ENCODE measurements at places on chromosomes 1 and 21.

GRCh38 chr1:58779059-58779754, 4.6 kb downstream of the JUN start:
- no peaks in the 10 kb centered on the region for H3K4me1 ChIP-seq
- H3K4me3 ChIP-seq, result no peak overlapping the region
- H3K36me3 ChIP-seq, result no peaks in the 10 kb centered on the region
- DNase-seq, result no peak
- no peaks in the 10 kb centered on the region for H3K27me3 ChIP-seq

DNA sequence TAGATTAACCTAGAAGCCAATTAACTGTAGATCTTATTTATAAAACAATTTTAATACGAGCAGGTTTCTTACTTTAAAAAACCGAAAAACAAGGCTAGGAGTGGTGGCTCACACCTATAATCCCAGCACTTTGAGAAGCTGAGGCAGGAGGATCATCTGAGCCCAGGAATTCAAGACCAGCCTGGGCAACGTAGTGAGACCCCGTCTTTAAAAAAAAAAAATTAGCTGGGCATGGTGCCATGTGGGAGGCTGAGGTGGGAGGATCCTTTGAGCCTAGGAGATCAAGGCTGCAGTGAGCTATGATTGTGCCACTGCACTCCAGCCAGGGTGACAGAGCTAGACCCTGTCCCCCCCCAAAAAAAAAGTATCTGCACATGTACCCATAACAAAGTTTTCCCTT, 89.3 kb upstream of the QSOX1 start:
- no peak overlapping the region for H3K4me3 ChIP-seq
- H3K36me3 ChIP-seq, result peaks cover 20% of the 10 kb centered on the region
- DNase-seq, result no peak
- no peaks in the 10 kb centered on the region for H3K27me3 ChIP-seq
- no peak overlapping the region for H3K27ac ChIP-seq

DNA sequence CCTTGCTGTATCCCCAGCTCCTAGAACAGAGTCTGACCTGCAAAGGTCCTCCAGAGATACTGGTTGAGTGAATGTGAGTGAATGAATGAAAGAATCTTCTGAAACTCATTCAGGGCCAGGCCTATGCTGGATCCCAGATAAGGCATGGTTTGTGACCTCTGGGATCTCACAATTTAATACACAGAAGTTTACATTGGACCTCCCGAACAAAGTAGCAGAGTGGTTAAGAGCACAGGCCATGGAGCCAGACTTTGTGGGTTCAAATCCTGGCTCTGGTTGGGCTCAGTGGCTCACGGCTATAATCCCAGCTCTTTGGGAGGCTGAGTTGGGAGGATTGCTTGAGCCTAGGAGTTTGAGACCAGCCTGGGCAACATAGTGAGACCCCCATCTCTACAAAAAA, 50.8 kb upstream of the CTPS1 start:
- no peaks in the 10 kb centered on the region for H3K27me3 ChIP-seq
- no peaks in the 10 kb centered on the region for H3K36me3 ChIP-seq
- H3K4me3 ChIP-seq, result no peak overlapping the region
- DNase-seq, result no peak
- H3K4me1 ChIP-seq, result peaks cover 6% of the 10 kb centered on the region
- H3K27ac ChIP-seq, result no peak overlapping the region

GRCh38 chr1:52552236-52552504, 722 bp downstream of the TUT4 start:
- H3K27me3 ChIP-seq, result no peaks in the 10 kb centered on the region
- peak; percentile 8 for DNase-seq
- peaks cover 18% of the 10 kb centered on the region for H3K4me1 ChIP-seq
- peak overlapping the region; percentile 85 for H3K4me3 ChIP-seq
- H3K27ac ChIP-seq, result peak overlapping the region; percentile 92
- H3K36me3 ChIP-seq, result no peaks in the 10 kb centered on the region

- H3K4me3 ChIP-seq, result no peak overlapping the region
- peak overlapping the region; percentile 88 for H3K27ac ChIP-seq
- peaks cover 70% of the 10 kb centered on the region for H3K4me1 ChIP-seq
- H3K27me3 ChIP-seq, result no peaks in the 10 kb centered on the region
Measured at GRCh38 chr1:19432943-19433718, 52.2 kb downstream of the CAPZB start.

DNA sequence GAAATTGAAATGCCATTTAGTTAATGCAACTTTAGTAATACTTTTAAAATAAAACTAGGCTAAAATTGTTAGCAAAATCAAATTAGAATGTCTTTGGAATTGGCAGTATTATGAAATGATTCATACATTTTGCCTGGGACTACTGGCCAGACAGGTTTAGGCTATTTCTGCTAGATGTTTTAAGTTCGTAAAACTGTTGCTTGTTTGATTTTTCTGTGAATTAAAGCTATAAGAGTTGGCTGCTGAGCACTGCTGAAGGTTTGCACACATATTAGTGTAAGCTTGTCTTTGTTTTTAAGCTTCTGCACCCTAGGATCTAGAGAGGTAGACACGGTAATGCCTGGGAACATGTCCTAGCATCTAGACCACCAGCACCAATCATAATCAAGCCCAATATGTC, 1094.6 kb upstream of the ADGRL4 start:
- no peaks in the 10 kb centered on the region for H3K4me1 ChIP-seq
- H3K36me3 ChIP-seq, result no peaks in the 10 kb centered on the region
- H3K27ac ChIP-seq, result no peak overlapping the region
- no peak overlapping the region for H3K4me3 ChIP-seq
- H3K27me3 ChIP-seq, result no peaks in the 10 kb centered on the region
- DNase-seq, result no peak

DNA sequence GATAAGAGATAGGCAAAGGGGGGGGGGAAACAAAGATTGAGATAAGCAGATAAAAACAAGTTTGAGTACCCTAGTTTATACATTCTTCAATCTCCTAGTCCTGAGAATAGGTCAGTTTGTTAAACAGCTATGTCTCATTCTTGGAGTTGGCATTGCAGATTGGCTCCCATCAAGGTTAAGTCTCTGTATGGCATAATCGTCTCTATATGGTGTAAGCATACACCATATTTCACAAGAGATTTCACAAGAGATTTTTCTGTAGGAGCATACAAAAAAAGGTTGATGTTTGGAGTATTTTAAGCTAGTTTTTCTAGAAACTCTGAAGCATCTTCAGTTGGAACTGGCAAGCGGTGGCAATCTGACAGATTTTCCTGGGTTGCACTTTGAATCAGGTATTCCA, 35.8 kb downstream of the NCAM2 start:
- no peak overlapping the region for H3K4me3 ChIP-seq
- no peaks in the 10 kb centered on the region for H3K36me3 ChIP-seq
- H3K27ac ChIP-seq, result no peak overlapping the region
- no peaks in the 10 kb centered on the region for H3K27me3 ChIP-seq

DNA sequence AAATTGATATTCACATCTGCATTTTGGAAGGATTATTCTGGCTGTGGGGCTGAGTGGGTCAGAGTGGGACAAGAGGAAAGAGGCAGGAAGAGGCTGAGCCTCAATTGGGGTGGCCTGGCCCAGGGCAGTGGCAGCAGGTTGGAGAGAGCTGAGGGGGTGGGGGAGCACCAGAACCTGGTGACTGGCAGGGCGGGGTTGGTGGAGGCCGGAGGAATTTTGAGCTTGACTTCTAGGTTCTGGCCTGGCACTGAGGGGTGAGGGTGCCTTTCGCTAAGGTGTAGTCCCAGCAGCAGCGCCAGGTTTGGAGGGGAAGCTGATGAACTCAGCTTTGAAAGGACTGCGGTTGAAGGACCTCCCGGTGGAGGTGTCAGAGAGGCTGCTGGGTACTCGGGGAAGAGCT, 33.6 kb upstream of the KDM4A start:
- no peak overlapping the region for H3K4me3 ChIP-seq
- DNase-seq, result no peak
- H3K27ac ChIP-seq, result no peak overlapping the region
- H3K27me3 ChIP-seq, result no peaks in the 10 kb centered on the region

DNA sequence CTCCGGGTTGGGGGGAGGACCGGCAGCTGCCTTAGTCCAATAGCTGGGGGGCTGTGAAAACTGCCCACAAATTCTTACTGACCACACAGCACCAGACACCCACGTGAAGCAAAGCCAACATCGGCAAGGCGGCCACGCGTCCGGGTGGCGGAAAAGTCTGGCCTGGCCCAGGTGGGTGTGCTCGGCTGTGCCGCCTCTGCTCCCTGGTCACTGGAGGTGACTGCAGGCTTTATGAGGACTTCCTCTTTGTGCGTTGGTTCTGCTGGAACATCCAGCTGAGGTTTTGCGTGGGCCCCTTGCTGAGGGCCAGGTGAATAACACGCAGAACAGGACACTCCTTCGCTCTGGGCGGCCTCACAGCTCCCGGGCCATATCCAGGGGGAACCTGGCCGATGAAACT, 35.4 kb downstream of the FAAP20 start:
- H3K36me3 ChIP-seq, result no peaks in the 10 kb centered on the region
- no peaks in the 10 kb centered on the region for H3K27me3 ChIP-seq
- H3K4me3 ChIP-seq, result no peak overlapping the region
- no peaks in the 10 kb centered on the region for H3K4me1 ChIP-seq
- H3K27ac ChIP-seq, result no peak overlapping the region

- H3K4me1 ChIP-seq, result peaks cover 23% of the 10 kb centered on the region
- H3K27ac ChIP-seq, result no peak overlapping the region
- H3K27me3 ChIP-seq, result no peaks in the 10 kb centered on the region
- H3K36me3 ChIP-seq, result no peaks in the 10 kb centered on the region
- no peak overlapping the region for H3K4me3 ChIP-seq
Measured at GRCh38 chr1:229275005-229275404, 4.1 kb downstream of the RAB4A start.

- H3K27me3 ChIP-seq, result peaks cover 72% of the 10 kb centered on the region
- peaks cover 17% of the 10 kb centered on the region for H3K4me1 ChIP-seq
- no peak overlapping the region for H3K27ac ChIP-seq
- no peaks in the 10 kb centered on the region for H3K36me3 ChIP-seq
Measured at GRCh38 chr1:22845398-22845935, 127.2 kb downstream of the LACTBL1 start.

- H3K4me3 ChIP-seq, result no peak overlapping the region
- no peak overlapping the region for H3K27ac ChIP-seq
- H3K27me3 ChIP-seq, result no peaks in the 10 kb centered on the region
- DNase-seq, result no peak
- no peaks in the 10 kb centered on the region for H3K4me1 ChIP-seq
Measured at GRCh38 chr1:107464827-107465226, 324.0 kb downstream of the NTNG1 start.

DNA sequence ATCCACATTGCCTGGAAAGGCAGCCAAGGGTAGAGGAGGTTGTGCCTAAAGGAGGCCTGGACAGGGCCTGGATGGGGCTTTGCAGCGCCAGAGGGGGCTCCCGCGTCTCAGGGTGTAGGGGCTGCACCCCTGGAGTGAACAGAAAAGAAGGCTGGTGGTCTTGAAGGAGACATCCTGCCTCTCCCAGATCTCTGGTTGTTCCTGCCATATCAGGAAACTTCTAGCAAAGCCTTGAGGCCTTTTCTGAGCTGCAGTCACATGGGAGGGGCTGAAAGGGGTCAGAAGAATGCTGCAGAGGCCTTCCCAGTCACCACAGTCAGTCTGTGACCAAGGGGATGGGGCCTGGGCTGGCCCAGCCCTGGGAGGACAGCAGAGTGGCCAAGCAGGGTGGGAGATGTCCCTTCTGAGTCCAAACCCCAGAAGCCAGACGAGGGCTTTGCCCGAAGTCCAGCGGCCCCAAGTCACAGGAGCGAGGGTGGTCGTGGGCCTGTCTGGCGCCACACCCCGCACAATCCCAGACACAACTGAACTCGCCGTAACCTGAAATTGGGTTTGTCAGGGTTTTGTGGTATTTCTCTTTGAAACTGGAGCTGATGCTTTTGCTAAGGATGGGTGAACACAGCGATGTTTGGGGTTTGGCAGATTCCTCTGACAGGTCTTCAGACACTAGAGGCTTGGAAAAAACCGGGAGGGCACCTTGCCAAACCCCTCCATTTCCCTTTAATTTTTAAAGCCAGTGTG, 29.6 kb downstream of the SIM2 start:
- no peaks in the 10 kb centered on the region for H3K4me1 ChIP-seq
- H3K4me3 ChIP-seq, result no peak overlapping the region
- H3K27me3 ChIP-seq, result no peaks in the 10 kb centered on the region
- H3K36me3 ChIP-seq, result peaks cover 99% of the 10 kb centered on the region
- H3K27ac ChIP-seq, result no peak overlapping the region

- H3K27me3 ChIP-seq, result peaks cover 18% of the 10 kb centered on the region
- H3K27ac ChIP-seq, result peak overlapping the region; percentile 79
- peaks cover 10% of the 10 kb centered on the region for H3K4me1 ChIP-seq
- H3K36me3 ChIP-seq, result no peaks in the 10 kb centered on the region
- DNase-seq, result no peak
Measured at GRCh38 chr1:51329443-51330325, 678 bp downstream of the TTC39A start.

DNA sequence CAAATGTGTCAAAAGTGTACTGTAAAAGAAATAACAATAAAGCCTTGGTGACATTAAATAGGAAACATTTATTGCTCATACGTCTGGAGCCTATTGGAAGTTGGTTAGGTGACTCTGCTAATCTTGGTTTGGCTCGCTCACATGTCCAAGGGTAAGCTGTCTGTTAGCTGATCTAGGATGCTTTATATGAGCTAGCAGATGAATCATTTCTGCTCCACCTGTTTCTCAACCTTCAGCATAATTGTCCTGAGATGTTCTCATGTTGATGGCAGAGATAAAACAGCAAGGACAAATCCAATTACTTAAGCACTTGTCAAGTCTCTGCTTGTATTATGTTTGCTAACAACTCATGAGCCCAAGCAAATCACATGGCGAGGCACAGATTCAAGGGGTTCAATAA, 56.0 kb upstream of the CD53 start:
- H3K4me1 ChIP-seq, result no peaks in the 10 kb centered on the region
- H3K27me3 ChIP-seq, result no peaks in the 10 kb centered on the region
- no peak overlapping the region for H3K27ac ChIP-seq
- H3K4me3 ChIP-seq, result no peak overlapping the region
- DNase-seq, result no peak

DNA sequence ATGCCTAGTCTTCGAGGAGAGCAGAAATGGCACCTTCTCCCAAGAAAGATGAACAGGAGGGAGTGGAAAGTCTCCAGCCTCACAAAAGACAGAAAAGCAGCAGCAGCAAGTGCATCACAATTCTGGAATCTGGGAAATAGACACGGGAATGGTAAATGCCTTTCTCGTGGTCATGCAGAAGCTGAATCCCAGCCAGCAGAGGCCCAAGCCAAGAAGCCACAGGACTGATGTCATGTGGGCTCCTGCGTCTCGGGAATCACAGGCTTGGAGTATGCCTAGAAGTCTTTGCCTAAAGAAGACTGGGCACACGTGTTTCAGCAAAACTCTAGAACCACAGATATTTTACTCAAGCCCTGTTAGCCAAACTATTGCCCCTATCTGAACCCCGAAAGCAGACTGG, 260.3 kb upstream of the PLD5 start:
- H3K4me1 ChIP-seq, result no peaks in the 10 kb centered on the region
- H3K27me3 ChIP-seq, result no peaks in the 10 kb centered on the region

GRCh38 chr1:14873677-14874076, 275.2 kb downstream of the KAZN start:
- DNase-seq, result no peak
- H3K4me1 ChIP-seq, result peaks cover 13% of the 10 kb centered on the region
- no peaks in the 10 kb centered on the region for H3K27me3 ChIP-seq

- peak overlapping the region; percentile 12 for H3K27ac ChIP-seq
- H3K4me1 ChIP-seq, result peaks cover 45% of the 10 kb centered on the region
- no peaks in the 10 kb centered on the region for H3K27me3 ChIP-seq
- H3K4me3 ChIP-seq, result no peak overlapping the region
- DNase-seq, result no peak
Measured at GRCh38 chr1:56376188-56376984, 203.0 kb downstream of the PLPP3 start.

- no peaks in the 10 kb centered on the region for H3K27me3 ChIP-seq
- DNase-seq, result no peak
- peaks cover 39% of the 10 kb centered on the region for H3K4me1 ChIP-seq
- H3K36me3 ChIP-seq, result peaks cover 28% of the 10 kb centered on the region
- H3K27ac ChIP-seq, result peak within 1 kb of the TSS; percentile 83
- H3K4me3 ChIP-seq, result peak within 1 kb of the TSS; percentile 84
Measured at GRCh38 chr1:161038523-161039153, at the start of gene TSTD1. Gene TSTD1, minus strand, starts transcription at chr1:161038964. Its CDS starts 75 bp downstream, at chr1:161038889.

GRCh38 chr1:167893798-167894197, 20.1 kb downstream of the ADCY10 start:
- no peak for DNase-seq
- H3K27ac ChIP-seq, result no peak overlapping the region
- no peaks in the 10 kb centered on the region for H3K36me3 ChIP-seq
- H3K4me3 ChIP-seq, result no peak overlapping the region

Data from esophagus squamous epithelium (tissue), 5 donors.